NCI-H510A (cell line): ENCODE measurements at places on chromosomes 11 and 22.

- DNase-seq, result no peak
Observed at GRCh38 chr11:96096360-96096759, 172.5 kb upstream of the MTMR2 start.

- DNase-seq, result peak; percentile 80
Observed at GRCh38 chr11:19116971-19117759, at the start of gene ZDHHC13. Gene ZDHHC13, plus strand, starts transcription at chr11:19117168. Its CDS starts 82 bp downstream, at chr11:19117250.

- peak; percentile 70 for DNase-seq
Observed at GRCh38 chr11:67267188-67268080, 1.2 kb downstream of the GRK2 start.

- DNase-seq, result no peak
Observed at GRCh38 chr11:123135863-123136446, 59.1 kb downstream of the CLMP start.

DNA sequence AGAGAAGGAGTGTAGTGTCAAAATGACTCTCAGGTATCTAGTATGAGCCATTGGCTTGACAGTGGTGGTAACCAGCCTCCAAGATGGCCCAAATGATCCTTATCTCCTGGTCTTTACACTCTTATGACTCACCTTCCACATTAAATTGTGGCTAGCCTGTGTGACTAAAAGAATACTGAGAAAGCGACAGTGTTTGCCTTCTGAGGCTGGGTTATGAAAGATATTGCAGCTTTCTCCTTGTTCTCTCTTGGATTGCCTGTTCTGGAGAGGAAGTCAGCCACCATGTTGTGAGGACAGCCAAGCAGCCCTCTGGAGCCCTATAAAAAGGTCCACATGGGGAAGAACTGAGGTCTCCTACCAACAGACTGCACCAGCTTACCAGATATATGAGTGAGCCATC lies 15.8 kb downstream of the C11orf71 start:
- DNase-seq, result no peak

GRCh38 chr22:47987885-47988515 lies 1225.5 kb downstream of the TBC1D22A start:
- no peak for DNase-seq

GRCh38 chr11:69010964-69011623 lies 2.0 kb downstream of the MRGPRF start:
- peak; percentile 59 for DNase-seq

GRCh38 chr11:103202048-103202651 lies 92.9 kb downstream of the DYNC2H1 start:
- DNase-seq, result no peak

GRCh38 chr11:12024254-12024926 lies 16.0 kb upstream of the DKK3 start:
- DNase-seq, result no peak

GRCh38 chr22:45843031-45843430 lies 133.9 kb downstream of the WNT7B start:
- DNase-seq, result no peak

DNA sequence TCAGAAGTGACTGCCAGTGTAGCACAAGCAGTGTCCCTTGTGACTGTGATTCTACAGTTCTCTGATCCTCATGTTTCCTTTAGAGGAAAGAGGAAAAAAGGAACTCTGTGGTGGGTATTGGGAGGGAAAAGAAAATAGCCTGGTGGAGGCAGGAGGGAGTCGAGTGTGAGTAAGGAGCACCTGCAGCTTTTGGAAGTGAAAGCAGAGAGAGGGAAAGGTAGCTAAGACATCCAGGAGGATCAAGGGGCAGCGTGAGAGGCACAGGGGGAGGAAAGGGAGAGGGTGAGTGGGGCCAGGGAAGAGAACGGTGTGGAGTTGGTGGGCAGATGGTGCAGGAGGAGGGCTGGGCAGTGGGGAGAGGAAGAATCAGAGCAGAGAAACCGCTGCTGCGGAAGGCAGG lies 12.4 kb downstream of the TMA7B start:
- no peak for DNase-seq

DNA sequence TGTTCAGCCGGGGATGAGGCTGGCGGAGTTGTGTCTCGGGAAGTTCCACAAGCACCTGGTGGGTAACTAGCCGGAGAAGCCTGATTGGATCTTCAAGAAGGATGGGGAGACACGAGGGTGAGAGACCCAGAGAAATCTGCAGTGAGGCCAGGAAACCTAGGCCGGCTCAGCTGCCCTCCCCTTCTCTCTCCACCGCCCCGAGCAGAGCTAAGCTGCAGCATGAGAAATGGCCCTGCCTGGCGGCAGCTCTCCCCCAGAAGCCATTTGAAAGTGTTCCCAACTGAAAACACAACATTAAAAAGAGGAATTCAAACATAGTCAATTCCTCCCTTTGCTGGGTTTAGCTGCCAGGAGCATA lies 77.8 kb upstream of the SHISAL1 start:
- no peak for DNase-seq
